Activated CD4-positive, alpha-beta T cell treated with anti-CD3 and anti-CD28 coated beads for 48 hours (primary cell): ENCODE measurements at places on chromosomes 3 and 15.
A peak's percentile ranks its signal among the peaks of the same experiment; 100 is the strongest.

GRCh38 chr15:51766341-51766740, 14.9 kb downstream of the TMOD2 start:
- no peak for DNase-seq

GRCh38 chr3:25674670-25675069, 10.0 kb upstream of the TOP2B start:
- DNase-seq, result no peak

- DNase-seq, result no peak
Measured at GRCh38 chr3:72189339-72189738, 404.4 kb upstream of the PROK2 start.

GRCh38 chr15:94175420-94175819, 55.9 kb upstream of the MCTP2 start:
- no peak for DNase-seq

DNA sequence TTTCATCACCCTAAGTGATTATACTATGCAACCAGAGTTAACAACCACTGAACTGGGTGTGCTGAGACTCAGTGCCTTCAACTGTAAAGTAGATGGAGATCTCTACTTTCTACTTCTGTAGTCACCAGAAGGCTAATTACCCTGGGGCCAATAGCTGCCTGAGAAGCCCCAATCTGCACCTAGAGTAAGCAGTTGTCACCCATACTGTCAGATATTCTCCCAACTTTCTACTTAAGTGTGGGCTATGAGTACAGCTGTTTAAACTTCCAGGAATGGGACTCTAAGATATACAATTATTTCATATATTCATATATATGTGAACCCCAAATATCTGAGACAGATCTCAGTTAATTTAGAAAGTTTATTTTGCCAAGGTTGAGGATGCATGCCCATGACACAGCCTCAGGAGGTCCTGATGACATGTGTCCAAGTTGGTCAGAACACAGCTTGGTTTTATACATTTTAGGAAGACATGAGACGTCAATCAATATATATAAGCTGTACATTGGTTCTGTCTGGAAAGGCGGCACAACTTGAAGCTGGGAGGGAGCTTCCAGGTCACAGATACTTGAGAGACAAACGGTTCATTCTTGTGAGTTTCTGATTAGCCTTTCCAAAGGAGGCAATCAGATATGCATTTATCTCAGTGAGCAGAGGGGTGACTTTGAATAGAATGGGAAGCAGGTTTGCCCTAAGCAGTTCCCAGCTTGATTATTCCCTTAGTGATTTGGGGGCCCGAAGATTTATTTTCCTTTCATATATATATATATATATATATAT, 41.9 kb downstream of the CCNL1 start:
- no peak for DNase-seq

GRCh38 chr3:176247191-176247590, 950.1 kb downstream of the TBL1XR1 start:
- DNase-seq, result no peak

DNA sequence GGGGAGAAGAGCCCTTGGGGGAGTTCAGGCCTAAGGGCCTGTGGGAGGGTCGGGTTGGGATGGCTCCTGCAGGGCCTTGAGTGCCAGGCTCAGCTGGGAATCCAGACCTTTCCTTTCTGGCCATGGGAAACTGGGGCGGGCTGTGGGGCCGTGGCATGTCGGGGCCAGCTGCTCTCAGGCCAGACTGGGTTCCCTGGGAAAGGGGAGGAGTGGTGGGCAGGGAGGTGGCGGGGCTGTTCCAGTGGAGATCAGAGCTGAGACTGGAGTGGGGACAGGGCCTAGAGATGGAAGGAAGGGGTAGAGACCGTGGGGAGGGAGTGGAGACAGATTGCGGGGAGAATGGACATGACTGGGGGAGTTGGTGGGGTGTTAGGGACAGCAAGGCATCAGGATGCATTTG, 20.3 kb downstream of the FBLN2 start:
- DNase-seq, result no peak

DNA sequence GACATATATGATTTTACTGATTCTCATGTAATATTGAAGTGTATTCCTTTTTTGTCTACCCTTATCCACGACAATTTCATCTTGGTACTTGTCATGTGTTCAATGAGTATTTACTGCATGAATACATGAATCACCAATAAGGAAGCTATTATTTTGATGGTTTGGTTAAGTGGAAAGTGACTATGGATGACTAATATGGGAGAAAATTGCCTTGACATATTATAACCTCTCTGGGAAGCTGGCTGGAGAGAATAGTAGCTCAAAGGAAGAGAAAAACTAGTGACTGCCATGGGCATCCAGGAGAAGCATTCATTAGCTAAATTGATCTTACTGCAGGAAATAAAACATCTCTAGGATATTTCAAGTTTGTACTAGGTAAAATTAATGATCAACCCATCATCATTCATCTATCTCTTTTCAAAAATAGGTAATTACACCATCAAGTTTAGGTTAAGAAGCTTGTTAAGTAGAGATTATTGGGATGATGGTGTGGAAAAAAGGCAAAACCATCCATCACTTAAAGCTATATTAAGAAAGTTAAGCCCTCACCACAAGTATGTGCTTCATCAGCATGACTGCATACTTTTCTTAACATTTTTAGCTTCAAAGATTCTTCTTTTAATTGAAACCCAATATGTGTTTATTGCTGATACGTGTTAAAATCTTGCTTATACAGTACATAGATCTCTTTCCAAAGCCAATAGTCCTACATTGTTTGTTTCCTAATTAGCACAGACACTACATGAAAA, 455.2 kb upstream of the ARPP21 start:
- no peak for DNase-seq

DNA sequence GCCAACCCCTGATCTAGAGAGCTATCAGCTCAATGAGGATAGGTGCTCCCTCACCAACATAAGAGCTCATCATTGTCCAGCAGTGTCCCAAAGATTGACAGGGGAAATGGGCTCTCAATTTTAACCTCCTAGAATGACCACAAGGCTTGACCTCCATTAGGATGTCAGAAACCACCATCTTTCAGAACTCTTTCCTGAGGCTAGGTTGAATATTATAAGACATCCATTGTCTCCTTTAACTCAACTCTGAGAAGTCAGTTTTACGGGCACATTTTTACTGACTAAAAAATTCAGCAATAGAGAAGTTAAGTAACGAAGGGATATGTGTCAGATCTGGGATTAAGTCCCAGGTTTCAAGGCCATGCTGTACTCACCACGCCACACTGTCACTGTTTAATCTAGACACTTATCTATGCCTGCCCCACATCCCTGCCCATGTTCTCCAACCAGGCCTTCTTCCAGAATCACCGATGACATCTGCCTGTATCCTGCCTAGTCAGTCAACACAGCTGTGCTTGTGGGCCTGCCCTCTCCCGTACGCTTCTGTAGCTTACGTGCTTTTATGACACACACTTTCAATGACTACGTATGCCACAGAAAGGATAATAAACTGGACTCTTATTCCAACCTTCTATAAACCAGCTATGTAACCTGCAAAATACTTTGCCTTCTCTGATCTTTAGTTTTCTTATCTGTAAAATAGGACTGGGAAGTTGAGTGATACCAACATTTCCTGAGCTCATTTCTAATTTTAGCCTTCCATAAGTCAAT, 17.1 kb upstream of the MUC13 start:
- no peak for DNase-seq

DNA sequence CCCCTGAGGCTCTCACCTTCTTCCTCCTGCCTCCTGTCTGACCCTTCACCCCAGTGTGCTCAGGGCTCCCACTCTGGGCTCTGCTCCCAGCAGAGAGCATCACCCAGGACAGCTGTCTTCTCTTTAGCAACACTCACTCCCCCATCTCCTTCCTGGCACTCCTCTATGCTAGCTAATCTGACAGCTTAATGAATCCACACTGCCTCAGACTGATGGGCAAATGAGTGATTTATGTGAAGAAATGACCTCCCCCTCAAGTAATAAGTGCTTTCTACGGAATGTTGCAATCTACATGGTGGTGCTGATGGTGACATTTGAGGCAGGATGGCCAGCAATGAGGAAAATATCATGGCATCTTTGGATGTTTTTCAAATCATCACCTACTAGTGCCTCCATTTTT, 83.6 kb downstream of the LSM3 start:
- DNase-seq, result no peak

DNA sequence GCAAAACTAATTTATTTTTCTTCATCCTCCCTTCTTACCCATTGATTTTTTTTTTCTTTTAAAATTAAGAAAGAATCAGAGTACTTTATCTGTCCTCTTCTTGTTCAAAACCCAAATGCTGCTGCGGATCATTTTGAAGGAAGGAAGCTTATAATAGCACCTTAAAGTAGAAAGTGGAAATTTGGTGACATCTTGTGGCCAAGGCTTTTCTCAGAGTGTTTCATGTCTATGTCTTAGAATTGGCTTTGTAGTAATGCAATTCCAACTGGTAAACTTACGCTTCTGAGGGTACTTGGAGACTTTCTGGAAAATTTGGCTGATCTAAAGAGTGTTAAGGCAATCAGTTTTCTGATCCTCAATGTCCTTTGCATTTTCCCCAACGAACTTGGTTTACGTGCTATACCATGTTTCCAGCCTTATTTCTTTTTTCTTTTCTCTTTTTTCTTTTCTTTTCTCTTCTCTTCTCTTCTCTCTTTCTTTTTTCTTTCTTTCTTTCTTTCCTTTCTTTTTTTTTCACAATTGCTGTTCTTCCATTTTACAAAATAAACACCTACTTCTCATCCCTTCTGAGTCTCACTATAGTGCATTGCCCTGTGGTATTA, 30.7 kb downstream of the C3orf38 start:
- peak; percentile 26 for DNase-seq

GRCh38 chr3:108554913-108555571, 34.2 kb downstream of the CIP2A start:
- no peak for DNase-seq

DNA sequence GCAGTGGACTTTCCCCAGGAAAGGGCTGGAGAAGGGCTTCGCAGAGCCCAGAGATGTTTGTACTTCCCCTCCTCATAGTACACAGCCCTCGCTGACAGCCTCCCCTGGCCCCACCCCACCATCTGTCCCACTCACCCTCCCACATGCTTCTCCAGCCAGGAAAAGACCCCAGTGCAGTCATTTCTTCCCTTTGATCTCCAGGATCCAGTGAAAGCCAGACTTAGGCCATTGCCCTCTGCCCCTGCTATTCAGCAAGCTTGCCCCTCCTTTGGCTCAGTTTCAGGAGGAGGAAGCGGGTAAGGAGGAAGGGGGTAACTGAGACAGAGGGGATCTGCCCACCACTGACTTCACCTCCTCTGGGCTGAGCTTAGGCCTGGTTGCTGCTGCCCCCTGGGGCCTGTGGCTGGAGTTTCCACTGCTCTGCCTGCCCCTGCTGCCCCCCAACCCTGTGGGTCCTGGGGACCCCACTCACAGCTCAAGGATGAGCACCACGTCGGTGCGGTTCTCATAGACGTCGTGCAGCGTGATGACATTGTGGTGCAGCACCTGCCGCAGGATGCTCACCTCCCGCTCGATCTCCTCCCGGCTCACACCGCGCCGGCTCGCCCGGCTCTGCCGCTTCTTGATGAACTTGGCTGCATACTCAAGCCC, 63.1 kb downstream of the DAPK2 start:
- no peak for DNase-seq

DNA sequence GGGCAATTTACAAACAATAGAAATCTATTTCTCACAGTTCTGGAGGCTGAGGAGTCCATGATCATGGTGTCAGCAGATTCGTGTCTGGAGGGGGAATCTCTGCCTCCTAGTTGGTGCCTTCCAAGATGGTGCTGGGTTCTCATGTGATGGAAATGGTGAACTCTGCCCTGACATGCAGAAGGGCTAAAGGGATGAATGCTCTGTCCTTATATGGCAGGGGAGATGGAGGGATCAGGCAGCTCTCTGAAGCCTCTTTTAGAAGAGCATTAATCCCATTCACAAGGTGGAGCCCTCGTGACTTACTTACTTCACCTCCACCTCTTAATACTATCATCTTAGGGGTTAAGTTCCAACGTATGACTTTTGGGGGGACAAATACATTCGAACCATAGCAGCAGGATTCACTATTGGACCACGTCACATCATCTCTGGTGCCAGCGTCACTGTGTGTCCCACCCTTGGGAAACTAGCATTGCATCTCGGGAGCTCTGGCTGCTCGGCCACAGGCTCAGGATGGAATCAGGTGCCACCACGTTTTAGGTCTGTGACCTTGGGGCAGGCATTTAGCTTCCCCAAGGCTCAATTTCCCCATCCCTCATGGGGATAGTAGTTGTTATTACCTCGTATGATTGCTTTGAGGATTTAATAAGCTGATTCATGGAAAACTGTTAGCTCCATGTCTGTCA, 53.0 kb downstream of the SV2B start:
- DNase-seq, result no peak

GRCh38 chr3:76324101-76324500, 538.8 kb upstream of the ZNF717 start:
- DNase-seq, result no peak

DNA sequence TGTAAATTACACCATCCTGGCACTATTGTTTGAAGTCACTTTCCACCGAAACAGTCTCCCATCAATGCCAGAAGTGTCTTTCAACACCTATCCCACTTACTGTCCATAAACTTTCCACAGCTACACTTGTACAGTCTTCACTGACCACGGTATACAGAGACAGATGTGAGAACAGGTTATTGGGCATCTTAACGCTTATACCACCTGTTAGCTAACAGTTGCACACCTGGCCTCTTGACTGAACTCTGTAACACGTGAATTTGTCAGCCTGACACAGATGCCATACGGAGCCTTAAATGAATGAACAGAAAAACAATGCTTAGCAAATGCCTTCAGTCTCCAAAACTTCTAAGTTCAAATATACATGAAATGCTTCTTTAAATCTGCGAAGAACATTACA, 440.5 kb downstream of the SHQ1 start:
- DNase-seq, result no peak

DNA sequence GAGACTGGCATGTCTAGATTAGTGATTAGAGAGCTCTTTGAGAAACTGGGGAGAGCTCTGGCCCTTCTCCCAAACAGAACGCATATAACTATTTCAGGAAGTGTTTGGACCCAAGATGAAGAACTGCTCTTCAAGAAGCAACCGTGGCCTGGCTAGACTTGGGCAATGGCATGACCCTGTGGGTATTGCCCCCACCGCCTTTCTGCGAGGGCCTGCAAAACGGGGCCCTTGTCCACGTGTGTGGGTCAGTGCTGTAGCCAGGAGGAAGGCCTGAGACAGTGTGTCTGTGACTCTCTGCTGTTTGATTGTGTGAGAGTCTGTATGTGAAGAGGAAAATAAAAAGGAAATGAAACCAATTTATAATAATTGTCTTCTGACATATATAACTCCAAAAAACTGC, 42.5 kb downstream of the EEFSEC start:
- DNase-seq, result no peak

GRCh38 chr3:23704298-23704697, 101.5 kb upstream of the UBE2E1 start:
- DNase-seq, result no peak

DNA sequence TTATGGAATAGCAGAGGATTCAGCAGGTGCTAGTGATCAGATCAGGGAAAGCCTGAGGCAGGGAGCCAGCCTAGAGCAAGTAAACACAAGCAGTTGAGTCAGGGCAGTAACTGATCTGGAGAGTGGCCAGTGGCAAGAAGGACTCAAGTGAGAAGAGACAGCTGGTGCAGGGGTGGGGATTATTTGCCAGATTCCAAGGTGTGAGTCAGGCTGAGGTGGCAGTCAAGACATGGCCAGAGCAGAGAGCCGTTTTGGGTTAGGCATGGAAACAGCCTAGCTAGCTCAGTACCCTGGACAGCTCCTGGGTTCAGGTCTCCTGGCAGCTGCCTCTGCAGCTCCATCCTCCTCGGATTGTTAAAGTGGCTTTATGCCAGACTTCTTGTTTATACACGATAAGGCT, 281.9 kb upstream of the ONECUT1 start:
- DNase-seq, result peak; percentile 27

GRCh38 chr3:12395349-12396012, 88.8 kb upstream of the TSEN2 start:
- DNase-seq, result peak; percentile 37
